ENCODE measurements at places on chromosomes 5 and 9.

DNA sequence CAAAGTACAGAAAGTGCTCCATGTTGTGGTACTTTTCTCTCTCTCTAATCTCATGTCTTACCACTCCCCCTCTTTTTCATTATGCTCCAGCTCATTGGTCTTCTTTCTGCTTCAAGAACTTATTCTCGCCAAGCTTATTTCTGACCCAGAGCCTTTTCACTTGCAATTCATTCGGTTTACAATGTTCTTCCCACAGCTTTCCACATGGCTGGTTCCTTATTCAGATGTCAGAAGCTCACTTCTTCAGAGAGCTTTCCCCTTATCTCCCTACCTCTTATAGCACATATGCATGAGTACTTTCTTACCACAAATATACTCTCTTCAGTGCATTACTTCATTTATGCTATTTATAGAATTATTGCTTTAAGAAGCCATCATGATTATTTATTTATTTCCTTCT is 338.8 kb upstream of the ATP10B start:
- no peak for DNase-seq

- DNase-seq, result no peak
These were observed 128.6 kb upstream of the EFNA5 start for GRCh38 chr5:107799306-107799705.

- no peak for DNase-seq
These were observed 1019.0 kb downstream of the NR2F1-AS1 start for GRCh38 chr5:92562065-92562464.

DNA sequence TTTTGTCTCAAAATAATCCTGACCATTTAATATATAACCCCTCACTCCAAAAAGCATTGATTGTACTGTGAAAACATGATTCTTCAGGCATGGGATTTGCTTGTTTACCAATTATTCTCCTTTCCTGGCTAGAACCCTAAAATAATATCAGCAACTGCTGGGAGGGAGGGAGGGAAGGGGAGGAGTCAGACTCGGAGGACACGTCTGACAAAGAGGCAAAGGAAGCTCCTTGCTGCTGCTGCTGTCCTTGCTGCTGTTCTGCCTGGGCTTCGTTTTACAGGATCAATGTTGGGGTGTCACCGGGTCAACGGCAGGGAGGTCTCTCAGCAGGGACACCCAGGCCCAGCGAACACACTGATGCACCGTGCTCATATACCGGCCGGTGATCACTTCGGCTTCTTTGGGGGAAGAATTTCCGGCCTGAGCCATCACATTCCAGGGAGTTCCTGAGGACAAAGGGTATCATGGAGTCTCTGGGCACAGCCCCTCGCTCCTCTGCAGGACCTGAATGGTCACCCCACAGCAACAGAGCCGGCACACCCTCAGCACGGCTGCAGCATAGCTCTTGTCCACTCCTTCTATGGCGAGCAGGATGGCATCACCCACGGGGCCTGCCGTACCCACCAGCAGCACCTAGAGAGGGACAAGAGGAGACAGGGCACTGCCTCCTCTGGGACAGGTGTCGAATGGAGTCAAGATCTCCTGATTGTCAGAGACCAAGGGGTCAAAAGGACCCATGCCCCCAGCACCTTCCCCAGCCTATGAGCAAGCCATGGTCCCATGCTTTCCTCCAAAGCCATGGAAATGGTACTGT is 27.9 kb downstream of the MED10 start:
- no peak for DNase-seq

DNA sequence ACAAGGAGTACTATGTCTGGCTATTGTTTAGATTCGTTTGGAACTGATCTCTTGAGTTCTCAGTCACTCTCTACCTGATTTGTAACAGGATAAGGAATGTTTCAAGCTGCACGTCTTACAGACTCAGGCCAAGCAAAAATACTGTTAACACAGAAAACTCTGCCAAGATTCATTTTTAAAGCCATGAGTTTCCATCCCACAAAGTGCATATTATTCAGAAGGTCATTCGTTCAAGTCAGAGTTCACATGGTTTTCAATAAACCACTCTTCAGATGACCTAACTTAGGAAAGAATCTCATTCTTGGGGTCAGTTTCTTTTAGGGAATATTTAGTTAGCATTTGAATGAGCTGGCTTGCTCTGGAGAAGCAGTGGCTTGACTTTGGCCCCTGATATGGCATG is 49.3 kb downstream of the F2R start:
- no peak for DNase-seq

DNA sequence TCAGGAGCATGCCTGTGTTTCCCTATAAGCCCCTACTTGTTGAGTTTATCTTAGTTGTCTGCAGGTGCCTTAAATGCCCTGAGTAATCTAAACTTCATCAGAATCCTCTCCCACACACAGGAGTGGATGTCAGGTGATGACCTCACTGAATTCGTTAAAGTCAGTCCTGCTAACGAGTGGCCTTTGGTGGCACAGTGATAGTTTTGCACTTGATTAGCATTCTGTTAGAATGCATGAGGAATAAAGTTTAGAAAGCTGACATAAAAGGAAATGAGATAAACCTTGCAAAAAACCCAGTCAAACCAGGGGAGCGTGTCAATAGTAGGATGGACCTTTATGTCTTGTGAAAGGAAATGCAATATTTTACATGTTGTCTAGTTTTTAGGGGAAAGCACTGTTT is 4.5 kb downstream of the TRIM32 start:
- DNase-seq, result no peak

DNA sequence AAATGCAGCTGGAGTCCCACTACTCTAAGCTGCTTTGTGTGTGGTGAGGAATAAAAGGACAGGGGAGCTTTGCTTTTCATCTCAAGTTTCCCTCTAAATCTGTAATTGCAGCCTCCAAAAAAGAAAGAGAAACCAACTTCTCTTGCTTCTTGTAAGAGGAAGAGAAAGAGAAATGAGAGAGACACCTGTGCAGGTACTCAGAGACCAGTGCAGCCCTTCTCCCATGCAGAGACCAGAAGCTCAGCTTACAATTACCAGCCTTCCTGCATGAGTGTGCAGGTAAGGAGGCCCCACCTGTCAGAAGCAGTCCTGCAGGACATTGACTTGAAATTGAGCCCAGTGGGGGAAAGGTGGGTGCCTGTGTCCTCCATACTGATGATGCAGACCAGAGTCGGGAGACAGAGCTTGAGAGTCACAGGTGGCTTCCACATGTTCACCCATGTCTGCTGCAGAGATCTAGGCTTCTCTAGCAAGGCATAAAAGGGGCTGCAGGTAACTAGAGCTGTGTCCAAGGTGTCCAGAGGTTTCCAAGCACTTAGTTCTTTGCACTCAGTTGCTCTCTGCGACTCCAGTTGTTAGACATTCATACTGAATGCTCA is 15.3 kb upstream of the MED10 start:
- no peak for DNase-seq

GRCh38 chr5:88997937-88998336 is 115.0 kb upstream of the MEF2C start:
- no peak for DNase-seq

GRCh38 chr5:8831854-8832253 is 714.0 kb downstream of the SEMA5A start:
- DNase-seq, result no peak

GRCh38 chr5:53133020-53133419 is 23.5 kb upstream of the MOCS2 start:
- DNase-seq, result no peak

GRCh38 chr5:131396630-131397273 is 132.9 kb downstream of the CDC42SE2 start:
- no peak for DNase-seq

GRCh38 chr5:138641547-138642298 is 66.5 kb upstream of the HSPA9 start:
- DNase-seq, result peak; percentile 82

DNA sequence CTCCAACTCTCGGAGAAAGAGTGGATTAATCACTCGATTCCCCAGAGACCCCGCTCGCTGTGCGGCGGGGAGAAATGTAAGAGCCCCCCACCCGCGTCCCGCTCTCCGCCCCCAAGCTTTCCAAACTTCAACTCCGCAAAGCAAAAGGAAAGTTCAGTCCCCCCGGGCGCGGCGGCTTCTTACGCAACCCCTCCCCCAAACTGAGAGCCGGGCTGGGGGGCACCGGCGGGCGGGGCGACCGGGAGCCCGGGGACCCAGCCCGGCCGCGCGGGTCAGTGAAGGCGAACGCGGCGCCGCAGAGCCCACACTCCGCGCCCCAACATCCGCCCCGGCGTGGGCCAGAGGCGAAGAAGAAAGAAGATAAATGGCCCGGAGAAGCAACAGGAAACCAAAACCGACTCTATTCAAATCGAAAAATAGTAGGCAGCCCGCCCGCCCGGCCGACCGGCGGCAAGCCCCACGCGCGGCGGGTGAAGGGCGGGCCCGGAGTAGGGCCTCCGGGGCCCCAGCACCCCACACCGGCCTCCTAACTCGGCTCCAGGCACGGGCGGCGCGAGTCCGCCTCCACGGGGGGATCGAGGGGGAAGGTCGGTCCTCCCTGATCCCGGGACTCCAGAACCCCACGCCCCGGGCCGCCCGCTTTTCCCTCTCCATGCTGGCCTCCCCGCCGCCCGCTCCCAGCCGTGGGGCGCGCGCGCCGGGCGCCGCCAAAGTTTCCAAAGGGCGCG is 720 bp downstream of the NOTCH1 start:
- peak; percentile 66 for DNase-seq

GRCh38 chr9:37515620-37516258 is 30.0 kb downstream of the POLR1E start:
- DNase-seq, result no peak

DNA sequence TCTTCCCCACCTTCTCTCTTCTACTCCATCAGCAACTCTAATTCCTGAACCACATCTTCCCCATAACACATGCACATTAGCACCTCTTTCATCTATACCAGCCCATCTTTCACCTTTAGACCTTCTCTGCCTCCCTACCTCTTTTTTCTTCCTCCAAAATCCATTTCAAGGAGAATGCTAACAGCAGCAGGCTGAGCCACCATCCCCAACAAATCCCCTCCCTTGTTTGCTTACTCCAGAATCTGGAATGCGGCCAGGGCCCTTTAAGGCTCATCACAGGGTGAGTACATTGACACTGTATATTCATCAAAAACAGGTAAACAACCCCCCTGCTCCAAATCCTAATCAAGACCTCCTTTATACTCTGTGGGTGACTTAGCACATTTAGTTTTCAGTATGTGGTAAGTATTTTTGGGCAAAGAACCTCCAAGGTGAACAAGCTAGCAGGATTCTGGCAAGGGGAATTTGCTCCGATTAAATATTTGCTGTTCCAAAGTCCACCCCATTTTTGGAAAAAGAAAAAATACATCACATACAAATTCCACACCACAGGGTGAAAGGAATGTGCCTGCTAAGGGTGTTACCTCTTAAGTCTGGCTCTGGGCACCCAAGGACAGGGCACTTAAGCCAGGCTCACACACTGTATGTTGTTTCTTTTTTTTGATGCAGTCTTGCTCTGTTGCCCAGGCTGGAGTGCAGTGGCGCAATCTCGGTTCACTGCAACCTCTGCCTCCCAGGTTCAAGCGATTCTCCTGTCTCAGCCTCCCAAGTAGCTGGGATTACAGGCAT is 71.4 kb downstream of the SERINC5 start:
- DNase-seq, result peak; percentile 34

- no peak for DNase-seq
These were observed 714.5 kb downstream of the EFNA5 start for GRCh38 chr5:106956187-106956586.

- DNase-seq, result no peak
These were observed 140.7 kb downstream of the ADAMTSL1 start for GRCh38 chr9:18614651-18615050.

GRCh38 chr5:168401880-168402279 is 84.4 kb upstream of the RARS1 start:
- no peak for DNase-seq

GRCh38 chr9:8734760-8735159 is 935.2 kb upstream of the DMAC1 start:
- DNase-seq, result no peak

GRCh38 chr9:91061506-91061905 is 259.9 kb downstream of the SYK start:
- DNase-seq, result no peak

DNA sequence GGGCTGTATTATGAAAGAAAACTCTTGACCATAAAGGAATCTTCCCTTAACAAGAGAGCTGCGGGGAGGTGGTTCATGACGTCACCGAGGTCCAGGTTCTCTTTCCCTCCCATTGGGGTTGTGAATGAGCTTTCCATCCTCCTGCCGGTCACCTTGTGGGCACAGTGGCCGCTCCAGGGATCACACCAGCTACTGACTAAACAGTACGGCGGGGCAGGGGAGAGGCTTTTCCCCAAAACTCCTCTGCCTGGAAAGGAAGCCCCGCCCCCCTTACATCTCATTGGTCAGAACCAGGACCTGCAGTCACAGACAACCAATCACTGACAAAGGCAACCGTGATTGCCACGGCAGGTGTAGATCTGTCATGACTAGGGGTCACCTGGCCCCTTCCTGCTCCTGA is 35.6 kb downstream of the ROR2 start:
- no peak for DNase-seq

- peak; percentile 93 for DNase-seq
These were observed at the start of gene TOMM5 for GRCh38 chr9:37592108-37592951. TSS of gene TOMM5 (minus strand) at chr9:37592597. CDS start at chr9:37592532, 65 bp downstream.

- DNase-seq, result no peak
These were observed 7.2 kb upstream of the DUSP1 start for GRCh38 chr5:172777881-172778814.

- DNase-seq, result no peak
These were observed 53.5 kb downstream of the GTF3C4 start for GRCh38 chr9:132723809-132724208.

GRCh38 chr5:144567421-144567780 is 396.7 kb downstream of the KCTD16 start:
- DNase-seq, result no peak

DNA sequence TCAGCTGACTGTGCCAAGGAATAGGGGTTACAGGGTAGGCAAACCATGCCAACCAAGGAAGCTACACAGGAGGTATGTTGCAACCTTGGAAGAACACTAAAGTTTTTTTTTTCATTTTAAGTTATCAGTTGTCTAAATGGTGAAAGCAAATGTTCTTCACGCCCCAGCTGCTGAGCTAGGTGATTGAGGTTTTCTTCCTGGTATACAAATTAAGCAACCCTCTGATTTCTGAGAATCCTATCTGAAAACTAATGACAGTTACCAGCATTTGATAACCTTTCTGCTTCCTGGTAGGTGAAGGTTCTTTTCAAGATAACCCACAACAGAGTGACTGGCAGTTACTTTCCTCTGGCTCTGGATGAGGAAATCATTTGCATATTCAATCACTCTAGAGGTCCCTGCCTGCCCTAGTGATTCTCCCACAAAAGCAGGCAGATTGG is 194.9 kb downstream of the ATP10B start:
- no peak for DNase-seq

DNA sequence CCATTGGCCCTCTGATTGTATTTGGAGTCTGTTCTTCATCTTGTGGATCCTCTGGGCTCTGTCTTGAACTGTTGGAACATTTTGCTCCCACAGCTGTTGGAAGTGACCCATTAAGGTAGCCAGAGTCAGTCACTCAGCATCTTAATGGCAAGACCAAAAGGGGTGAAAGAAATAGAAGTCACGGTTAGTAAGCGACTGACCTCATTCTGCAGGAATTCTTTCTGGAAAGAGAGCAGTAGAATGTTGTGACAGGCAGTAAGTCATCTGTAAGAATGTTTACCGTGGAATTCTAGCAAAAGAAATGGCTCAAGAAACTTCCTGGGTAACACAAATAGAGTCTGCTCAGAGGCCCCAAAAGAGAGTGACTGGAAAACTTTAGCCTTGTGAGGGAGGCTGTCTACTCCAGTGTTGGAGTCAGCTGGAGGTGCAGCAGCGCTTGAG is 28.6 kb upstream of the TNC start:
- no peak for DNase-seq

Measured in NAMALWA (cell line).